ENCODE measurements at places on chromosomes 2 and 18.

DNA sequence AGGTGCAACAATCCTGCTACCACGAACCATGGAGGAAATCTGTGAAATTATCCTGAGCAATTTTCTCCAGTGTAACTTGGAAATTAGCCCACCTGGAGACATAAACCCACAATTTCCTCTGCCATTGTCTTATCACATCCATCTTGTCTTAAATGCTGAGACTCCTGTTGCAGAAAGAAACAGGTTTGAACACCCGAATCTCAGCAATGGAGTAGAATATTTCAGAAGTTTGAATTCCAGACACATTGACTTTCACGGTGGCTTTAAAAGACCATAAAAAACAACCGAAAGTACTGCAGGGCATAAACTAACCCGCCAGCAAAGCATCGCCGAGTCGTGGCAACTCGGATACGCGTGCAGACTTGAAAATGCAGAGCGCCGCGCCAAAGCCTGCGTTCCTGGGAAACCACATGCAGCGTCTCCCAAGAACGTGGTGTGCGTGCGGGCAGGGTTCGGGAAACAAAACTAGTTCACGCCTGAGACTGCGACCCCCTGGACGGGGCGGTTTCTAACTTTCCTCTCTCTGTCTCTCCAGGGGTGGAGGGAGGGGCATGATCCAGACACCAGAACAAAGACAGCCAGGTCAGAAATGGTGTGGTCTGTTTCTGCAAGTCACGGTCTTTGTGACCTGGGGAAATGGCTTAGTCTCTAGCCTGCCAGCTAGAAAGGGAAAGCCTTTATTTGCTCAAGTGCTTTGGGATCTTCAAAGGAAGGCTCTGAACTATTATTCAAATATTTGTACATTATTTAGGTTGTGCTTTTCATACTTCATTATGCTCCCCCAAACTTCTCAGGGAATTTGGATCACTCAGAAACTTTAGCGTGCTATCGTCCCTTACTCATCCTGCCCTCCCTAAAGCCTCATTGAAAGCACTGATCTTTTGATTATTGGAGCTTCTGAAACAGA is 26.9 kb upstream of the KCTD1 start:
- peak; percentile 72 for DNase-seq

- DNase-seq = peak; percentile 86
Measured at GRCh38 chr18:48859311-48860268, 91.2 kb downstream of the SMAD7 start.

DNA sequence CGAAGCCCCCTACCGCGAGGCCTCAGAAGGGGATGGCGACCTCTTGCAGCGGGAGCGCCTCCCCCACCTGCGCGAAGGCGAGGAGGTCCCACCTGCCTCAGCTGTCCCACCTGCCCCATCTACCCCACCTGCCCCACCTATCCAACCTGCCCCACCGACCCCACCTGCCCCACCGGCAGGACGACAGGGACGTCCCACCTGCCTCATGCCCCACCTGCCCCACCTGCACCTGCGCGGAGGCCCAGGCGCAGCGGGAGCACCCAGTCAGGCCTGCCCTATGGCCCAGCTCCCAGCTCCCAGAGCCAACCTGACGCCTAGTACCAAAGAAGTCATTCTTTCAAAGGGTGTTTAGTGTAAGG is 489.1 kb upstream of the SMIM21 start:
- DNase-seq = no peak

- DNase-seq = no peak
Measured at GRCh38 chr18:6927153-6927552, 190.4 kb downstream of the LAMA1 start.

DNA sequence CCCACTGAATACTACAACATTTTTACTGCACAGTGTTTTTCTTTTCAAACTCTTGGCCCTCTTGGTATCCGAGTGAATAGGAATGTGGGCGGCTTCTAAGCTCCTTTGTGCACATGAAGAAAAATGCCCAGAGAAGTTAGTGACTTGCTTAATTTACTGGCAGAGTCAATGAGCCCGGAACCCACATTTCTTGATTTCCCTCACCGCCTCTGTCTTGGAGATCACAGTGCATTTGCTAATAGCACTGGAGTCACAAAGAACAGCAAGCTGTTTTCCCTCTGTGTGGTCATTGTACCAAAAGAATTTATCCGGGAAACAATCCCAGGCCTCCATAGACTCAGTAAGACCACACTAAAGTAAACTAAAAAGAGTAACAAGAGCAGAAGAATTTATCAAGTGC is 18.9 kb downstream of the STON1 start:
- DNase-seq = no peak

DNA sequence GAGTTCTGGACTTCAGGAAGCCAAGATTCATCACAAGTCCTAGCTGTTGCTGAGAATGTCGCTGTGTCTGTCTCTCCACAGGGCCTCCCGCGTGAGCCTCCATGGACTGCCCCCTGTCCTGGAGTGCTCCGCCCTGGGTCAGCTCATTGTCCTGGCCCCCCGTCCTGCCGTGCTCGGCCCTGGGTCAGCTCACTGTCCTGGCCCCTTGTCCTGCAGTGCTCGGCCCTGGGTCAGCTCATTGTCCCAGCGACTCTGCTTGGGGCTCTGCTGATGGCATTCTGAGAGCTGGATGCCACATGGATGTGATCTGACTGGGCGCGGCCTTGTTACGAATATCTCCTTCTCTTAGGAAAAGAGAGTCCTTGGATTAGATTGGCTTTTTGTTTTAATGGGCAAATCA is 78.5 kb downstream of the EIPR1 start:
- no peak for DNase-seq

DNA sequence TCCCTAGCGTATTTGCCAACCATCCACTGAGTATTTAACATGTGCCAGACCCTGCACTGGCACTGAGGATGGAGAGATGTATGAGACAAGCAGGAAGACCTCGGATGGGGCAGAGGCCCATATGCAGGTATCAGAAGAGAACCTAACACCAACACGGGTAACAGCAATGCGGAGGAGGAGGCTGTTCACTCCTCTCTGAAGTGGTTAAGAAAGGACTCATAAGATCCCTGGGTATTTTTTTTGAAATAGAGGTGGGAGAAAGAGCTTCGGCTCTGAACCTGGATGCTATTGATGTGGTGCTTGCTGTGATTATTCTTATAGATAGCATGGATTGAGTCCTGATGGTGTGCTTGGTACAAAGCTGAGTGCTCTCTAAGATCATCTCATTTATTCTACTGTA is 418.3 kb downstream of the LPIN1 start:
- no peak for DNase-seq

- DNase-seq = peak; percentile 3
Measured at GRCh38 chr2:44433895-44434294, 72.1 kb downstream of the CAMKMT start.

- no peak for DNase-seq
Measured at GRCh38 chr2:122112216-122113005, 357.0 kb downstream of the TSN start.

GRCh38 chr2:78127424-78127823 is 605.2 kb upstream of the LRRTM4 start:
- peak; percentile 89 for DNase-seq

DNA sequence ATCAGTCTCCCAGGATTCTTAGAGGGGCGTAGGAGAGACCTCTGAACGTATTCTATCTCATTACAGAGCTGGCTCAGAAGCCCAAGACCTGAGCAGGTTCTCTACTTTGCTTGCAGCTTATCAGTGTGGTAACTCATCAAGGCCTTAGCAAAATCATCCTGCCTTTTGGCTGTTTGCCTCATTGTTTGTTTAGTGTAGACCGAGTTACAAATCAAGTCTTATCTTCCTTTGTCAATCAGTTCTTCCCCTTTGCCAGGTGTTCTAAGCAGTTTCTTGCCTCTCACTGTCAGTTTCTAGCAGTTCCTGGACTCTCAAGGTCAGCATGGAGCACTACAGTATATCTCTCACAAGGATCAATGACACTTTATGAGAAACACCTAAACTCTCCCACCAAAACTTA is 30.9 kb upstream of the NAB1 start:
- no peak for DNase-seq

GRCh38 chr2:9948721-9949120 is 2.8 kb upstream of the GRHL1 start:
- no peak for DNase-seq

DNA sequence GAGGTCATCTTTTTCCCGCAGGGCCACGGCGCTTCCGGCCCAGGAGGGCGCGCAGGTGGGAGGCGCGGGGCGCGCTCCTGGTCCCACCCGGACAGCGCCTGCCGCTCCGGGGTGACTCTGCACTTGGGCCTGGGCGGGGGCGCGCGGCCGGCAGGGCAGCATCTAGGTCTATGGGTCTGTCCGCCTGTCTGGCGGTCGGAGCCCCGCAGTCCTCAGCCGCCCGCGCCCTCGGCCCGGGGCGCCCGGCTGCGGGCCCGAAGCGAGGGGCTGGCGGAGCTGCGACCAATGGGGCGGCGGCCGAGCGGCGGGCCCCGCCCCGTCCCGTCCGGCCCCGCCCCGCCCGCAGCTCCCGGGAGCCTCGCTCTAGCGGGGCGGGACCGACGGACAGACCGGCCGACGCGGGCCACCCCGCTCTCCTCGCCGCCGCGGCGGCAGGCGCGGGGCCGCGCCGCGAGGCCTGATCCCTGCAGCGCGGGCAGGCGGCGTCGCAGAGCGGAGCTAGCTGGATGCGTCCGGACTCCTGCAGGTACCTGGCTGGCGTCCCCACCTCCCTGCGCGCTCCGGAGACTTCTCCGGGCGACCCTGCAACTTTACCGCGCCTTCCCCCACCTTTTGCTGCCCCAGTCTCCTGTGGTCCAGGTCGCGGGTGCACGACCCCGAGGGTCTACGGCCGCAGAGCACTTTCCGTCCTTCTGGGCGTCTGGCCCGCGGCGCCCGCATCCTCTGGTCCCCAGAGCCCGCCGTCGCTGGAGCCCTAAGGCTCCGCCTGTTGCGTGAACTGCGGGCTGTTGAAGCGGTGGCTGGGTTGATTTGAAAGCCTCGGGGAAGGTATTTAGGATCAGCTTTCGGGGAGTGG is at the start of gene KCNS3:
Gene KCNS3 (plus strand): TSS at position 387 of the 856 bp plus-strand sequence. CDS start 52,342 bp downstream, outside the sequence.
- peak; percentile 61 for DNase-seq

DNA sequence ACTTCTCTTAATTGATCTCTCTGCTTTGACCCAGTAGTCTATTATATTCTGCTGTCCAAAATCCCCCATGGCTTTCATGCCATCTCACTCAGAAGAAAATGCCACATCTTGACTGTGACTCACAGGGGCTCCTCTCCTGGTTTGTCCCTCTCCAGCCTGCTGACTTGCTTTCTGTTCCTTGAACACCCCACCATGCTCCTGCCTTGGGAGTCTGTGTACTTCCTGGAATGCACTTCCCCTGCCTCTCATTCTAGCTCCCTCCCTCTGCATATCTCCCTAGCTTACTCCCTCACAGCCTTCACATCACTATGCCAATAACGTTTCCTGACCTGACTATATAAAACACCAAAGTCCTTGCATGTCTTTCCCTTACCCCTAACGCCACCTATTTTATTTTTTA is 167.2 kb downstream of the TRIB2 start:
- DNase-seq = no peak

DNA sequence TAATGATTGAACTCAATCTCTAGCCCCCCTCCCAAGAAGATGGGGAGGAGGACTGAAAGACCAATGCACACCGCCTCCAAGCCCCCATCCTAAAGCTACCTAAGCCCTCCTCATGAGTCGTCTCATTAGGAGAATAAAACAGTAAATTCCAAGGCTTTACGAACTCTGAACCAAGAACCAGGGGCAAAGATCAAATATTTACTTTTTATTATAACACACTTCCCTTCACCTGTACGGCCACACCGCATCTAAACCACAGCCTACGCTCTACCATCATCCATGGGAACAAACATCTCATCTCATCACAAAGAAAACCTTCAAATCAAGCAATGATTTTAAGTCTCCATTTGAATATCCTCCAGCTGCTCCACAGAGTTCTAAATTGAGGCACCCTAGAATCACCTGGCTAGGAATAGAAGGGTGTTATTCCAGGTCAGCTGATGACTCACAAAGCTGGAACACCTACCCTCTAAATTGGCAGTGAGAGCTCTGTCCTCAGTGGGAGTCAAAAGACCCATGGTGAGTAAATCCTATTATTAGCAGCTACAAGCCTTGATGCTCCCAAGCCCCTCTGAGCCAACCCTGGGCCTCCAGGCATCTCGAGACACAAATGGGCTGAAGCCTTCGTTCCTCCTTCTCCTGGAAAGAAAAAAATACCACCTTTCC is 45.6 kb upstream of the BZW1 start:
- no peak for DNase-seq

- peak; percentile 72 for DNase-seq
Measured at GRCh38 chr18:76495006-76495370, at the start of gene ZNF516. Gene ZNF516 (minus strand): TSS chr18:76495242. CDS start chr18:76443054, 52,188 bp downstream.

DNA sequence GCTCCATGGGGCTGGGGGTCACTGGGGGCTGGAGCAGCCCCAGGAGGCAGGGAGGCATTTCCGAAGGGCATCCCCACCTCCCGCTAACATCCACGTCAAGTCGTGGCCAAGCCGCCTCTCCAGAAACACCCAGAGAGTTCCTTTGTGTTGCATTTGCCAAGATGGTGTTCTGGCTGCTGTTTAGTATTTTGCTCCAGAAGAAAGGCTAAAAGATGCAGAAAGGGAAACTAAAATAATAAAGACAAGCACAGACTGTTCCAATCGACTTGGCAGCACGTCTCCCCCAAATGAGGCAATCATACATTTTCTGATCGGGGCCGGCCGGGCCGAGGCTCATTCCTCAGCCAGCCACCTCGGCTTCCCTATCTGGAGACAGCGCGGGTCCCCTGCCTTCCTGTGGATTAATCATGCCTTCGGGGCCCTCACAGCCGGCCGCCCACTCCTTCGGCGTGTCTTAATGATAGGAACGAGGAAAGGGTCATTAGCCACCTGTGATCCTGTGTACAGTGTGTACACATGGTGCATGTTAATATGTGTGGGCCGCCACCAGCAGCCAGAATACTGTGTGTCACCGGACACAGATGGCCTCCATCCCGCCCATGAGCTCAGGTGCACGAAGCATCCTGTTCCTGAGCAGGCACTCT is 169.2 kb downstream of the KLHL29 start:
- DNase-seq = peak; percentile 59

DNA sequence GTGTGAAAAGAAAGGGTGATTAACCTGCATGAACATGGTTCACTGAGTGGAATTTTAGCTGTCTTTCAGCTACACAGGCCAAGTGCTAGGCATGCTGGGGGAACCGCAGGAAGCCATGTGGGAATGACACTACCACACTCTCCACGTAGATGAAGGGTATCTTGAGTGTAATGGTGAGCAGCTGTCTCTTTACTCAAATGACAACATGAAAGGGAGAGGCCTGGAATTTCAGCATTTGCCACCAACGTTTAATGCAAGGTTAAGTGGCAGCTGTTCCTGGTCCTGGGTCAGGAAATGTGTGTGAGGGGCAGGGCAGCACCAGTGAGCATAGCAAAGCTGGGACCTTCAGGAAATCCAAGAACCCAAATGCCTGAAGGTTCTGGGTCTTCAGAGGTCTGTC is 588.4 kb downstream of the SLC4A3 start:
- DNase-seq = peak; percentile 86

GRCh38 chr2:112658301-112658700 is 12.6 kb downstream of the SLC20A1 start:
- DNase-seq = no peak

DNA sequence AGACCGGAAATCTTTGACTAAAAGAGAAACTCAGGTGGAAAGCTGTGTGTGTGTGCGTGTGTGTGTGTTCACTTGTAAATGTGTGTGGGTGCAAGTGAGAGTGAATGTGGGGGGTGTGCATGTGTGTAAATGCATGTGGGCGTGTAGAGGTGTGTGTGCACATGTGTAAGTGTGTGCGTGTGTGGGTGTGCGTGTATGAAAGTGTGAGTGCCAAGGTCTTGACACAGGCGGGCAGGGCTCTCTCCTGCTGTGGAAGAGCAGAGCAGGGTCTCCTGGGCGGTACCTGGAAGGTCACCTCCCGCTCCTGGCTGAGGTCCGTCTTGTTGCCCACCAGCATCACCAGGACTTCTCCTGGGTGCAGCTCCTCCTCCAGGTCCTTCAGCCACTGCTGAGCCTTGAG is 10.6 kb downstream of the PRLH start:
- DNase-seq = no peak
